PC-9 (cell line): ENCODE measurements at places on chromosomes 12 and 14. TPM values are rescaled to one million over a fixed set of nuclear protein-coding genes. Genes with fewer than 3 reads are reported as not detected.
A peak's percentile ranks its signal among the peaks of the same experiment; 100 is the strongest.

GRCh38 chr12:69779928-69780327, 41.3 kb downstream of the RAB3IP start:
- no peak for DNase-seq
- no peaks in the 10 kb centered on the region for H3K36me3 ChIP-seq
- H3K27ac ChIP-seq: no peak overlapping the region
- no peaks in the 10 kb centered on the region for H3K27me3 ChIP-seq
- H3K4me3 ChIP-seq: no peak overlapping the region
- no peaks in the 10 kb centered on the region for H3K4me1 ChIP-seq

DNA sequence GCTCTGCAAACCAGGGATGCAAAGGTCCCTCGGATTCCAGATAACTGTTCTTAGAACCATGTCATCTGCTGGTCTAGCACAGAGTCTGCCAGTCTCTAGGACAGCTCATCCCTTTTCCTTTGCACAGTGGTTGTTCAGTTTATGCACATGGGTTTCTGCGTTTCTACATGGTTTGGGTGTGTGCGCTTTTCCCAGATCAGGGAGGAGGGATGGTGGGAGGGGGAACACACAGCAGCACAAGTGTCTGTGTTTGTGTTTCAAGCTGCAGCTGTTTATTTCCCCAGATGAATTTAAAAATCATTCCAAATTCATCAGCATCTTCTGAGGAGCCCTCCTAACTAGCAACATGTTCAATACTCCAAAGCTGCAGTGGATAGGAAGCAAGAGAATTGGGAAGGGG, 45.4 kb downstream of the ANO2 start:
- H3K4me3 ChIP-seq: no peak overlapping the region
- no peak for DNase-seq
- peaks cover 42% of the 10 kb centered on the region for H3K27me3 ChIP-seq
- no peak overlapping the region for H3K27ac ChIP-seq
- no peaks in the 10 kb centered on the region for H3K4me1 ChIP-seq

DNA sequence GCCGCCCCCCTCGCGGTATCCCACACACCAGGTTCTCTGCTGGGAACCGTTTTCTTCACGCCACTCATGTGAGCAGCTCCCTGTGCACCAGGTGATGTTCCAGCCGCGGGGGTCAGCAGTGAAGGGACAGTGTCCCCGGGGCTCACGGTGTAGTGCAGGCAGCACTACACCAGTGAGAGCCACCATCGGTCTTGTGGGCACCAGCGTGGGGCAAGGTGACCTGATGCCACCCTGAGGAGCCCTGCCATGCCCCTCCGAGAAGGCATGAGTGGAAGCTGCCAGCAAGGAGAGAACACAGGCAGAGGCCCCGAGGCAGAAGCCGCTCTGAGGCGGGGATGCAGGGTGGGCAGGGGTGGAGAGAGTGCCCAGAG, 11.5 kb upstream of the FBRSL1 start:
- peaks cover 68% of the 10 kb centered on the region for H3K27me3 ChIP-seq
- no peak overlapping the region for H3K27ac ChIP-seq
- H3K36me3 ChIP-seq: no peaks in the 10 kb centered on the region
- no peak for DNase-seq

DNA sequence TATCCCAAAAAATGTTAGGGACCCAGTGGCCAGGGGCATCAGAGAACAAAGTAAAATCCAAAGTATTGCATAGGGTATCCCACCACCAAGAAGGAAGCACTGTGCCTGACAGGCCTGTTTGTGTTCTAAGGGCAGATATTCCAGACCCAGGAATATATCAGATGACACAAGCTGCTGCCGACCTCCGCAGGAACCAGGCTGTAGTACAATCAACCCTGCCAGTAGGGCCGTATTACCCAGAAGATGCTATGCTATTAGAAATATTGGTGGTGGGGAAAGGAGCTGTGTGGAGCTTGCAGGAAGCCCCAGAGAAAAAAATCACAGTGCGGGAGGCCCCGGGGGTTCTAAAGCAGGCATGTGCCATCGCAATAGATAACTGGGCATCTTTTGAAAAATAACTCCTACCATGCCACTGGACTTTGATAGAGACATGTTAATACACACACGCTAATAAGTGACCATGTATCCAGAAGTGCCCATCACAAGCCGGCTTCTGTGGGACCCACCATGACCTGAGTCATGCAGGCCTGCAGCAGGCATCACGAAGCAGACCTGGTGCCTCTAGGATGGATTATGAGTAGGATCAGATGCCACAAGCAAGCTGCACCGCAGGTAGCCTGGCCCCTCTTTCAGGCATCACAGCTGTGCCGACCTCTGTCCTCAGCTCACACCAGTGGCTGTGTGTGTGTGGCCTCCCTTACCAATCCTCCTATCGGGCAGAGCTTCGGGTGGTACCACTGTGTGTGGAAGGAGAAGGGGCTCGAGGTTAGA, 242.7 kb downstream of the BCL11B start:
- H3K36me3 ChIP-seq: no peaks in the 10 kb centered on the region
- H3K27ac ChIP-seq: no peak overlapping the region
- no peak overlapping the region for H3K4me3 ChIP-seq
- no peaks in the 10 kb centered on the region for H3K4me1 ChIP-seq
- DNase-seq: no peak

- DNase-seq: no peak
- no peaks in the 10 kb centered on the region for H3K27me3 ChIP-seq
- H3K27ac ChIP-seq: no peak overlapping the region
- H3K4me3 ChIP-seq: no peak overlapping the region
Measured at GRCh38 chr12:53212931-53213330, 5.9 kb upstream of the ITGB7 start.

GRCh38 chr12:71719647-71720370, 33.9 kb downstream of the TMEM19 start:
- H3K27me3 ChIP-seq: no peaks in the 10 kb centered on the region
- peak overlapping the region; percentile 61 for H3K27ac ChIP-seq
- H3K36me3 ChIP-seq: no peaks in the 10 kb centered on the region
- no peak overlapping the region for H3K4me3 ChIP-seq

- H3K27me3 ChIP-seq: no peaks in the 10 kb centered on the region
- H3K4me1 ChIP-seq: no peaks in the 10 kb centered on the region
- H3K36me3 ChIP-seq: no peaks in the 10 kb centered on the region
- no peak overlapping the region for H3K27ac ChIP-seq
- H3K4me3 ChIP-seq: no peak overlapping the region
- no peak for DNase-seq
Measured at GRCh38 chr12:38664661-38665269, 240.6 kb downstream of the CPNE8 start.

DNA sequence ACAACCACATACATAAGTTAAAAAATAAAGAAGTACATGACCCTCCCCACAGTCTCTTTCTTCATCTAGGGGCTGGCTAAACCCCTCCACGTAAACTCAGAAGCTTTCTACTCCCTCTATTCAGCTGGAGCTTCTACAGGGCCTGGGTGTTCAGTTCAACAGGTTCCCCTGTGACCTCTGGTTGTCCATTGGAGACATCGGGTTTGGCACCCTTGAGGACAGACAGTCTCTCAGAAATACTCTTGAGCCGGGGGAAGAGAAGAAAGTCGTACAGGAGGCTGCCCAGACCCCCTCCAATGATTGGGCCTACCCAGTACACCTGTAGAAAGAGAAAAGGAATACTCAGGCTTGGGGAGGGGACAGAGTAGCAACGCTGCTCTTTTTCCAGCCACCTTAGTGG, 1.9 kb upstream of the TIMELESS start:
- DNase-seq: no peak
- H3K27me3 ChIP-seq: no peaks in the 10 kb centered on the region
- no peak overlapping the region for H3K27ac ChIP-seq

DNA sequence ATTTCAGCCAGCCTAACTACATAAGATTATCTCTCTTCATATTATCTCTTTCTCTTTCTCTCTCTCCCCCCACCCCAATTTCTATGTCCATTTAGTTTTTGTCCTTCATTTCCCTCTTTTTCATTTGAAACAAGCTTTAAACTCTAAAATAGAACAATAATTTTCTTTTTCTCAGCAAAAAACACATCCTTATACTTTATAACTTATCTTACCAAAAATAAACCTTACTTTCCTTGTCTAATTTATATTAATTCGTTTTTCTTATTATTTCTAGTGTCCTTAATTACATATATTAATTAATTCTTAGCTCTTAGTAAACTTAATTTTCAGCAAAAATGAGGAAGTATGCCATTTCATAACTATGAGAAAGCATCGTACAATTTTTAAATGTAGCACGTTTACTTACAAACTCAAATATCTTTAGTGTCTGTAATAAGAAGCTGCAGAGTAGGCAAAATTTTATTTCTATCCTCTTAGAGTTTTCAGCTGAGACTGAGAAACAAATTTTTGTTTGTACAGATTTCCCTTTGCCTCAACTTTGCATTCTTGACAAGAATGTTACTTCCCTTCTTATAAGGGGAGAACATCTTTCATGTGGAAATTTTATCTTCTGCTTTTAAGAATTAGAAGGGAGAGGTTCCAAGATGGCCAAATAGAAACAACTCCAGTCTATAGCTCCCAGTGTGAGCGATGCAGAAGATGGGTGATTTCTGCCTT, 65.1 kb upstream of the ST8SIA1 start:
- H3K4me3 ChIP-seq: no peak overlapping the region
- DNase-seq: no peak
- no peak overlapping the region for H3K27ac ChIP-seq
- H3K36me3 ChIP-seq: no peaks in the 10 kb centered on the region
- no peaks in the 10 kb centered on the region; the same call in 1 of the 2 replicates for H3K4me1 ChIP-seq

GRCh38 chr14:66070542-66071319, 415.4 kb upstream of the CCDC196 start:
- no peaks in the 10 kb centered on the region for H3K36me3 ChIP-seq
- H3K4me1 ChIP-seq: no peaks in the 10 kb centered on the region; the same call in 1 of the 2 replicates
- H3K27ac ChIP-seq: no peak overlapping the region
- no peak overlapping the region for H3K4me3 ChIP-seq
- no peaks in the 10 kb centered on the region for H3K27me3 ChIP-seq

Gene TRHDE
- 0.15 and 0.74 TPM in 2 replicates for total RNA-seq

Gene FOXN4
- not detected in 2 replicates for total RNA-seq

Gene DBX2
- total RNA-seq: not detected in 2 replicates

Gene TEX22
- 2.6 and 6.5 TPM in 2 replicates for total RNA-seq

Gene KCNC2
- not detected in 2 replicates for total RNA-seq

Gene TMPRSS12
- not detected in 2 replicates for total RNA-seq
